Tibial artery (tissue), 4 donors: ENCODE measurements at places on chromosomes 6 and 20.

GRCh38 chr6:37478827-37479226, 20.9 kb downstream of the CCDC167 start:
- peak; percentile 51 for DNase-seq

DNA sequence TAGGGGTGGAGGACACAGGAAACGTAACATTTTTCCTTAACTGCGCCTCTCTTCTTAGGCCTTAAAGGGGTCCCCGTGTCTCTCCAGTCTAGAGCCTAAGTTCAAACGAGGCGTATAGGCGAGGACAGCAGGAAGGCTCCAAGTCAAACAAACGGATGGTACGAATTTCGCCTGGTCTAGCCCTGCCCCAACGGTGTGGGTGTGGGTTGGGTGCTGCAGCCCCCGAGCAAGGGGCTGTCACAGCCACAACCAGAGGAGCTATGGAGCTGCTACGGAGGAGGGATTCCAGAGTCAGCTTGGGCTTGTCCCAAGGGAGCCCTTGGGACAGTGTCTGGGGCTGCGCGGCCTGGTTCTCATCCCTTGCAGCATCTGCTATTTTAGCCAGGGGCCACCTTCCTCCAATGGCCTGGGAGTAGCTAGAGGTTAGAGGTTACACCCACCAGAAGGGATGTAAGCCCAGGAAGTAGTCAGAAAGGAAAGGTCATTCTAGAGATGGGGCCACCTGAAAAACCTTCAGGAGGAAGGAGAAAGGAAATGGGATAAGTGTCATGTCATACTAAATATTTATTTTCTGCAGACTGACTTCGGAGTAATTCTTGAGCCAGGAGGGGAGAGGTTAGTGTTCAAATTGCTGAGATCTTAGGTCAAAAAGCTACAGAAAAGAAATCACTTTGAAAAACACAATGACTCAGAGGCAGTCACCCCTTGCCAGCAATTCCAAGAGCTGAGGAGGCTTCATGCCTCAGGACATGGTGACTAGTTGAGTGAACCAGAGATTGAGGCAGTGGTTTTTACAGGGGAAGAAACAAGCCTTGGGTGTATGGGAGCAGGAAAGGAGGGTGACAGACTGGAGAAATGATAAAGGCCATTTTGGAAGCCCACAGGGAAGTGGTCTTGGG, 21.7 kb downstream of the VPS52 start:
- no peak for DNase-seq

DNA sequence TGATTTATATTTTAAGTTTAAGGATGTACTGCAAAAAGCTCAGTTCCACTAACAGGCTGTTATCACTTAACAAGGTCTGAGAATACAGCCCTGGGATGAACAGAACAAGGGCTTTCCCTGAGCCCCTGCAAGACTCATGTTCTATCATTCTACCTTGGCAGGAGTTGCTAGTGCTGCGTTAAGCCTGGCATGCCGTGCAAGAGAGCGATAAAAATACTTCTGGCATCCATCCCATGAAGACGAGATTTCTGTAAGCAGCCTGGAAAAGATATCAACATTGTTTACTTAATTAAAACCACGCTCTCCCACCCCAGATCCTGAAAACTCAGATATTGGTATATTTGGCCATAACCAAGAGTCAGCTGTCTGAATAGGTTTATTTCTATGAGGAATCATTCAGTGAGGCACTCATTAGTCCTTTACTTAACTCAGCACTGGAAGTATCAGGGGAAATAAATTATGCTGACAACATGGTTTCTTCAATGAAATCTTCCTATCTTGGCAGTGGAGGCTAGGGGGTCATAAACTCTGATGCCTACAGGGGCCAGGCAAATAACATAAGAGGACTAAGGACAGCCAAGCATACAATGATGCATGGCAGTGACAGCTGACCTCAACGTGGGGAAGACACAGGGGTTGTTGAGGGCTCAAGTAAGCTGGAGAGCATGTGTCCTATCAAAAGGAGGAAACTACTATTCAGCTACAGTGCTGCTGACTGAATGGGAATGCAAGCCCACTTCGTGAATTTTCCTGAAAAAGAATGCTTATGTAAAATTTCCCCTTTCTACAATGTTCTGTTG, 37.6 kb upstream of the LYRM2 start:
- DNase-seq, result no peak

DNA sequence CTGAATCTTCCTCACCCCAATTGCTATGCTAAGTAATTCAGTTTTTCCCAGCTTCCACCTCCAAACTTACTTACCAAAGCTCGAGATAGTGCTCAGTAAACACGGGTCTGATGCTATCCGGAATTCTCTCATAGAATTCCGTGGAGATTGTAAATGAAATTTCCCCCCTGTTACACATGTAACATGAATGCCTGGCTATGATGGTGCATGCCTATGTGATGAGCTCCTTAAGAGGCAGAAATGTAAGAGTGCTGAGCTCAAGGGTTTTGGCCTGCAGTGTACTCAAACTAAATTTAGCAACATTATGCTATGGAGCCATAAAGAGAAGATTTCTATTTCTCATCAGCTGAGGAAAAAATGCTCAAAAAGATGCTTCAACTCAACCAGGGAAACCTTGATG, 133.4 kb upstream of the FUT9 start:
- DNase-seq, result no peak

GRCh38 chr6:34095741-34096140, 50.1 kb downstream of the GRM4 start:
- DNase-seq, result no peak

- DNase-seq, result no peak
Observed at GRCh38 chr6:12163149-12163548, 127.0 kb upstream of the EDN1 start.

- no peak for DNase-seq
Observed at GRCh38 chr6:6466967-6467761, 121.4 kb upstream of the LY86 start.

- DNase-seq, result no peak
Observed at GRCh38 chr6:41367700-41368099, 32.3 kb downstream of the NCR2 start.

GRCh38 chr20:19554666-19555065, 203.4 kb upstream of the RIN2 start:
- no peak for DNase-seq

DNA sequence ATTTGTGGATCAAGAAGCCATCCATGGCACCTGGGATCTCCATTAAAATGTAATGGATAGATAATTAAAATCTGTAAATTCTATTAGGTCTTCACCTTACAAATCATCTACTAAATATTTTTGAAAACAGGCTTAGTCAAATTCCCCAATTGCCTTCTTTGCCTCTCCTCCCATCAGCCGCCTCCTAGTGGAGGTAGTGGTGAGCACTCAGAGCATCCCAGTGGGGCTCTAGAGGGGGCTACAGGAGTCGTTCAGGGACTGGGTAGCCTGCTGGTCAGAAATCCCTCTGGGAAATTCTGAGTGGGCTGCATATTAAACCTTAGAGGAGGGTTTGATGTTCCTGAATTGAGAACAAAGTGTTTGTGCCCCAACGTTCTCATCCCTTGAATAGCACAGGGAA, 20.8 kb upstream of the PAX1 start:
- DNase-seq, result no peak

- no peak for DNase-seq
Observed at GRCh38 chr20:61808447-61808846, 257.2 kb downstream of the TAF4 start.

- DNase-seq, result no peak
Observed at GRCh38 chr6:137443901-137444300, 50.3 kb downstream of the OLIG3 start.

GRCh38 chr20:25486377-25486776, 78.9 kb downstream of the GINS1 start:
- no peak for DNase-seq

- DNase-seq, result no peak
Observed at GRCh38 chr6:16482702-16483314, 244.4 kb downstream of the GMPR start.

DNA sequence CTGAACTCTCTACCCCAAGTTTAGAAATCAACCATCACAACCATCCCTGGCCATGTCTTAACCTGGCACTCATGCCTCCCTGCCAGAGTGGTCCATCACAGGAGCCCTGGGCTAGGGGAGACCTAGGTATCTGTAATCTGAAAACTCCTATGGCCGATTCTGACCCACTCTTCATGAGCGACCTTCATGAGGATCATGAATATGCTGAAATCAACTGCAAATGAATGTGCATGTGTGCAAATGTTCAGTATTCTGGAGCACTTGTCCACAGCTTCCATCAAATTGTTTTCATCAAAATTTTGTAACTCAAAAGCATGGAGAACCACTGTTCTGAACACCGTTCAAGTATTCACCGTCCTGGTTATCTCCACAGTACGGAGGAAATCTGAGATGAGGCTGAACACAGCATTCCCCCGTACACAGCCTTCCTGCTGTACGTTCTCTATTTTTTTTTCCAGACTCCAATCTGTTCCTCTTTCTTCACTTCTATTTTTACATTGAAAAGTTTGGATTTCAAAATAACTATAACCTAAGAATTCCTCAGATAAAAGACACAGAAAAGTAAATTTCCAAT, 17.7 kb downstream of the METTL24 start:
- DNase-seq, result no peak

DNA sequence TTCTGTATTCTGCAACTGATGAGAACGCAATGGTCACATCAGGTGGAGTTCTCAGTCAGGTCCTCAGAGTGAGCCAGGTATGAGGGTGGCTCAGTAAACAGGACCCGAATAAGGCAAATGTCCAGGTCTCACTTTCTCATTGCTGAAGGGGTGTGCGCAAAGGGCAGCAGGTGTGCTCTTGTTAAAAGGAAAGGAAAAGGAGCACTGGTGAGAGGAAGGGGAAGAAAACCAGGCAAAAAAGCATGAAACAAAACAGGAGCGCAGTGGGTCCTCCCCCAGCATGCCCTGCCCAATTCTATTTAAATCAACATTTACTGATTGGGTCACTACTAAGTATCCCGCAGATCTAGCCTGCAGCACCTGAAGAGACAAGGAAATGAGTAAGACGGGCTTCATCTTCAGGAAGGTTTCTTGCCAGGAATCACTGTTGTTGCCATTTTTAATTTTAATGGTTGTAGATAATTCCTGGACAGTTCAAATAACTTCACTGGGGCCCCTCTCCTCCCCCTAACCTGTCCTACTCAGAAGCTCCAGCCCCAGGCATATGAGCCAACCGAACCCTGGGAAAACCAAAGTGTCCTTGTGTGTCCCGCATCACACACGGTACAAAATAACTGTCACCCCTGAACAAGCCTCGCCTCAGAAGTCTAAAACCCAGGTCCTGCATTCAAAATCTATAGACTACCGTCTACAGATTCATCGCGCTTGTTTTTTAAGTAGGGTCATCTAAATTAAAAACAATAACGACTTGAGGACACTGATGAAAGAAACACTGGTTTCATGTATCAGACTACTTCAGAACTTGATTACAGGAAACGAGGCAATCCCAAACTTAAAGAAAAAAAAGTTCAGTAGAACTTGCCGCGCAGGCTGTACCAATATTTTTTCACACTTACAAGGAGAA, 980 bp downstream of the MBOAT1 start:
- no peak for DNase-seq

DNA sequence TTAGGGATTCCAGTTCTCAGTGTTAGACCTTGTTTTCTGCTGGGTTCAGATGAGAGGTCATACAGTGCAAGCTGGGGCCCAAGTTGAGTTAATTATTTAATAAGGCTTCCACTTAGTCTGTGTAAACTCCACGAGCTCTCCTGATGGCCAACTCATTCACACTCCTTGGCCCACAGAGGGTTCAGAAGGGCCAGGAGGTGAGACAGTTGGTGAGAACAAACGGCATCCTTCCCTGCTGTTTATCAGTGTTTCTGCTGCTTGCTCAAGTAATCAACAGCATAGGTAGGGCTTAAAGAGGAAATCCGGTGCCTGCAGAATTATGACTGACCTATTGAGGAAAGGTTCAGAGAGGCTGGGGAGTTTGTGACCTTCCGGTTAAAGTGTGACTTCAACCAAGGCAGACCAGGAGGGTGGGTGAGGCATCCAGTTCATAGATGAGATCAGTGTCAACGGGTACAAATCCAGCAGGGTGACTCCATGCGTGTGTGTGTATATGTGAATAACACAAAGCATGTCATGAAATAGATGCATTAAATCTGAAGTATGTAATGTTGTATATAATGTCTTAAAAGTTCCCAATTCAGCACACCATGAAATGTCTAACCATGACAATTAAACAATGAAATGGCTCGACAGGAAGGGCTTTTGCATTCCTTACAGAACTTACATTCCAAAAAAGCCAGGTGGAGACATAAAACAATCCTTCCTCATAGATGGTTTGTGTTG, 37.4 kb upstream of the BCAS1 start:
- no peak for DNase-seq

DNA sequence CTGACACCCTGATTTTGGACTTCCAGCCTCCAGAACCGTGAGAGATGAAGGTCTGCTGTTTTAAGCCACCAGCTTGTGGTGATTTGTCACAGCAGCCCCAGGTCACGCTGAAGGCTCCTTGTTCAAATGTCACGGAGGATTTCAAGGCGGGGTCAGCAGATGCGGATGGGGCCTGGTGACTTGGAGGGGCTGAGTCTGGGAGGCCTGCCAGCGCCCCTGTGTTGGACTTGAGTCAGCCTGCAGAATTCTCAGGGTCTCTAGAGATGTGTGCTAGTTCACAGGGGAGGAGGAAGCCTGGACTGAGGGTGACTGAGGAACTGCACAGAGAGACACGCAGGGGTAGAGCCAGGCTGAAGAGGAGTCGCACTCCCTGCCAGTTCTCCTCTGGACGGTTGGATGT, 19.5 kb upstream of the TAF4 start:
- no peak for DNase-seq

GRCh38 chr20:42949950-42950349, 239.8 kb downstream of the PTPRT start:
- no peak for DNase-seq

GRCh38 chr6:113481458-113481857, 375.7 kb upstream of the MARCKS start:
- DNase-seq, result no peak

- no peak for DNase-seq
Observed at GRCh38 chr6:113954653-113955052, 16.3 kb downstream of the HDAC2 start.

- DNase-seq, result no peak
Observed at GRCh38 chr6:117072134-117072533, 193.2 kb upstream of the VGLL2 start.

- no peak for DNase-seq
Observed at GRCh38 chr6:17059850-17060249, 42.0 kb upstream of the STMND1 start.

DNA sequence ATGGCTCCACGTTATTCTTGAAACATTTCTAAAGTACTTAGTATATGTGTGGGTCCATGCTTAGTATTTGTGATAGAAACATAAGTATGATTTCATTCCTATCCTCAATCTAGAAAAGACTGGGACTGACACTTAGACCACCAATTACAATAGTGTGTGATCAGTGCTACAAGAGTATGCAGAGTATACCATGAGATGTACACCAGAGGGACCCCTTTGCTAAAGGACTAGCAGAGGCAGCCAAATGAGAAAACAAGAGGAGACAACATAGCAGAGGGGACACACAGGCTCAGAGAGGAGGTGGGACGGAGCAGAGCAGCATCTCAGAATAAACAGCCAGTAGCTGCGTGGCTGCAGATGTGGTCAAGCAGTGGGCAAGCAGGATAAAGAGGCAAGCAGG, 21.0 kb downstream of the RMND1 start:
- peak; percentile 16 for DNase-seq
